ENCODE measurements at places on chromosomes 7 and 10. TPM values are rescaled to one million over a fixed set of nuclear protein-coding genes. Genes with fewer than 3 reads are reported as not detected.
A peak's percentile ranks its signal among the peaks of the same experiment; 100 is the strongest.

Gene CYP26C1
- not detected for total RNA-seq

DNA sequence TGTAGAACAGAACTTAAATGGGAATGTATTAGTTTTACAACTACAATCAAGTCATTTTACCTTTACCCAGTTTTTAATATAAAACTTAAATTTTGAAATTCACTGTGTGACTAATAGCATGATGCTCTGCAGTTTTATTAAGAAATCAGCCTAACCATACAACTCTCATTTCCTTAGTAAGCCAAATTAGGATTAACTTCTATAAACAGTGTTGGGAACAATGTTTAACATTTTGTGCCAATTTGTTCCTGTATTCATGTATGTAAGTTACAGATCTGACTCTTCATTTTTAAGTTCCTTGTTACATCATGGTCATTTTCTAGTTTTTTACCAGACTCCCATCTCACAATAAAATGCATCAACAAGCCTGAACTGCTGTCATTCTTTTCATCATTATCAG is 209.8 kb downstream of the ZEB1 start:
- no peak for DNase-seq

Gene ABCC2
- 0.94 TPM for total RNA-seq

Gene CAMK2B
- 75.8 TPM for total RNA-seq

Gene KDM7A
- 9.0 TPM for total RNA-seq

DNA sequence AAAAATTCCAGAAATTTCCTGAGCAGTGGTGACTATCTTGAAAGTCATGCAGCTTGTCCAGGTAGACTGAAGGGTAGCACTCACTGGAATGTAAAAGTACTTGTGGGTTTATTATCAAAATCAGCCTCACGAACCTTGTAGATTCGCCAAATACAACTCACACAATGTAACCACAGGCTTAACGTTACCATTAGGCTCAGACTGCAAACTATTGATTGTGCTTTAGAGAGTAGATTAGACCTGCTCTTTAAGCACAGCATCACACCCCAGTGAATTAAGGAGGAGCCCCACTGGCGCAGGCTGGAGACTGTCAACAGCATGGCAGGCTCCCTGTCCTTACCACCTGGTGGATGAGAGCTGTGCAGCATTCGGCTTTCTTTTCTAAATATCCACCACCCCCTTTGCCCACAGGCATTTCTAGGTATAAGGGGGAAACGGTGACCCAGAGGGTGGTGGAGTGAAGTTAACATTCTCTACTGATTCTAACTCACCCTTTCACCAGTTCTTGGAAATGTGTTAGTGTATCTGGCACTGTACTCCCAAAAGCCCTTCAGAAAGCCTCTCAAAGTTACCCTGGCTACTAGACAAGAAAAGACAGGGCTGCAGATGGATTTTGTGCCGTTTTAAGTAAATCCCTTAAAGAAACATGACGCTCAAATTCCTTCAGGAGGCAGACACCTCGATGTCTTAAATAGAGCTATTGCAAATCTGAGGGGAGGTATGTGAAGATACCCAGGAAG is 56.6 kb downstream of the GSDME start:
- no peak for DNase-seq

Gene RELN
- total RNA-seq = 3.3 TPM

DNA sequence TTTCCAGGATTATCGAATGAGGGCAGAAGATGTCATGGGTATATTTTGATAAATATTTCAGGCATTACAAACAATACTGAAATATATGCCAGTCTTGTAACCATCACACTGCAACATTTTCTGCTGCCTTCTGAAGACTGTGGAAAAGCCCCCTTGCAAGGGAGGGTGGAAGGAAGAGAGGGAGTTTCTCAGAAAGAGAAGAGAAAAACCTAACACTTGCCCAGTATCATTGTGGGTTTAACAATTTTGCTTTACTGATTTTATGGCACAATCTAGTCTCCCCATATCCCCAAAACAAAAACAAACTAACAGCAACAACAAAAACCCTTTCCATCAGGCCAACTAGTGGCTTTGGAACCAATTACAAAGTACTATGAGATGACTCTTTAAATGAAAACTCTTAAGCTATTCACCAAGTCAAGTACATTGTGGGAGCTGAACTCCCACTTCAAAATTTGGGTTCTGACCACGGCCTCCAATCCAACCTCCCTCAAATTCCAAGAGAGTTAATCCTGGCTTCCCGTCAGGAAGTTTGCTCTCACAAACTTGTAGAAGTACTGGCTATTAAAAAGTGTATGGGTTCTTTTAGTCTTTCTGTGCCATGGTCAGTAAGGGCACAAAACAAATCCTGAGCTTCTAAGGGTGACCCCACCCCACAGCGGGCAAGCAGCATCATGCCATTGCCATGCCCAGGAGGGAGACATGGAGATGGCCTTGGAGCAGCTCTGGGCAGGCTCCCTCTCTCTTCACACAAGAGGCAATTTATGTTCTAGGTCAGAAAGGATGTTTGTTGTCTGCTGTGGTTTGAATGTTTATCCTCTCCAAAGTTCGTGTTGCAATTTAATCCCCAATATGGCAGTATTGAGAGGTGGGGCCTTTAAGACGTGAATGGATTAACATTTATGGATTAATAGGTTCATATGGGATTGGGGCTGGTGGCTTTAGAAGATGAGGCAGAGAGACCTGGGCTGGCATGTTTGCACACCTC is 96.3 kb downstream of the JAZF1 start:
- DNase-seq = no peak

DNA sequence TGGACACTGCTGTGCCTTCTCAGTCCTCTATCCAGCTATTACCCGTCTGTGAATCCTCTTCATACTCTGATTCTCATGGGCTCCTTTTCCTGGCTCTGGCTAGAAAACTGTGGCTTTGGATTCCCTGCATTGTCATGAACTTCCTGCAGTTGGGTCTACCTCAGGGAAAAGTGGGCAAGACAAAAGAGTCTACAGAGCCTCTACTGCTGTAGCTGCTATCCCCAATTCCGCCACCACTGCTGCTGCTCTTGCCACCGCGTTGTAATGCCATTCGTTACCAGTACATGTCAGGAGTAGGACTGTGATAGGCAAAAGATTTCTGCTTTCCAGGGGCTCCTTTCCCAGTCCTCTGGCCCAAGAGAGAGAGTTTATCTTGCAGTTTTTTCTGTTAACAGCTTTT is 23.9 kb upstream of the PPP1R17 start:
- DNase-seq = no peak

DNA sequence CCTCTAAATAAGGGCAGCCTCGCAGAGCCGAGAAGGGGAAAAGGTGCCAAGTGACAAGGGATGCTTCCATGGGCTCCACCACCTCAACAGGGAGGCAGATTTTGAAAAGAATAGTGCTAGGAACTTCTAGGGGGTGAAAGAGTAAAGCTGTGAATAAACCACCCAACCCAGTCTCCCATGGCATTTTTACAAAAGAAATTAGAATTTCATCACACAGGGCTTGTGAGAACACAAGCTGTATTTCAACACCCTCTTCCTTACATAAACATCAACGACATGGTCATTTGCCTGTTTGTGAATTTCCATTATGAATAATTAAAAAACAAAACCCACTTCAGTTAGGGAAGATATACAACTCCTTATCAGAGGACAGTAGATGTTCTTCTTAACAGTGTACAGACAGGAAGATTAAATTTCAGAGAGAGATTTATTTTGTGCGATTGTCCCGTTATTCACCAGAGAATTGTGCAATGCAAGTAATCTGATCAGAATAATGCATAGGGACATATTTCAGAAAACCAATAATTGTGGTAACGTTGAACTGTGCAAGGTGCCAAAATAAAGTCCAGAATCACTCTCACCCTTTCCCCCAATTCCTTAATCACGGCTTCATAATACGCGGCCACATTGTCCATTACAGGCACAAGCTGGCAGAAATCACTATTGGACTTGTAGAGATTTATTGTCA is 207.8 kb upstream of the MGMT start:
- no peak for DNase-seq

DNA sequence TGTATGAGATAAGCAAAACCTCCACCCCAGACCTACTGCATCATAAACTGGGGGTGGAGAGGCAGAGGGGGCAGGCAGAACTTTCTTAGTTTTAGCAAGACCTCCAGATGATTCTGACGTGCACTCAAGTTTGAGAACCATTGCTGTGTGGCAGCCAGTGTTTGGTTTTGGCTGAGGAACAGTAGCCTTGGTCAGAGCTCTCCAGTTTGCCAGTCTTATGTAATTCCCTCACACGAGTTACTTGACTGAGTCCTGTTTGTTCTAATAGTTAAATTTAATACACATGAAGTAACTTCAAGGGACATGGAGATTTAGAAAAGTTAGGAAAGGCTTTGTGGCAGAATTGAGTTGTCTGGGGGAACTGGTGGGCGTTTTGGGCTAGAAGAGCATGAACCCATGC is 38.5 kb downstream of the GARS1 start:
- DNase-seq = no peak

GRCh38 chr7:11486271-11486670 is 345.7 kb downstream of the THSD7A start:
- no peak for DNase-seq

DNA sequence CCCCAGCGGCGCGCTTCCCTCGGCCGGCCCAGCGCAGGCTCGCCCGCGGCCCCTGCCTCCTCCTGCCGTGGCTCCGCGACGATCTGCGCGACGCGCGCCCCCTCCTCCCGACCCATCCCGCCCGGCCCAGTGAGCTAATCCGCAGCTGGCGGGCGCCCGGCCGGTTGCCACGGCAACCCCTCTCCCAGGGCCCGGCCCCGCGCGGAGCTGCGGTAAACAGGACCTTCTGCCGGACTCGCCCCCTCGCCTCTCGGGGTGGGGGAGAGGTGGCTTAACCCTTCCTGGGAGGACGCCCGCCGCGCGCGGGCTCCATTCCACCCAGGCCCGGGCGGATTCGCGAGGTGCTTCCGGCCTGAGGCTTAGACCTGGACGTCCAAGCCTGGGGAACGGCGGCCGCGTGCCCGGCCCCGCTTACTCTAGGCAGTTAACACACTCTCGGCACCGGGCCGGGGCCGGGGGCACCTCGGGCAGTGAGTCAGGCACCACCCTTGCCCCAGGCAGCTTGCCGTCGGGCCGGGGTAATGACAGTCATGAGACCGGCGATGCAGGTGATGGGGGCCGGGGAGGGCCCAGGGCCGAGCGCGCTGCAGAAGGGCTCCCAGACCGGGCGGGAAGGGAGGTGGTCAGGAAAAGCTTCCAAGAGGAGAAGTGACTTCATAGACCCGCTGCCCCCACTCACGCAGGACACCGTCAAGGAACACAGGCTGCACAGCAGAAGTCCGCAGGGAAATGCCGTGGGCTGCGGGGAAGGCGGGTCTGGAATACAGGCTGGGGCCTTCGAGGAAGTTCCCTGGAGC is at the start of gene DENND2A:
Gene DENND2A (minus strand): TSS at position 87 of the 797 bp plus-strand sequence. CDS start 38,416 bp downstream, outside the sequence.
- DNase-seq = peak; percentile 81

Gene TDRD1
- 1.0 TPM for total RNA-seq

- DNase-seq = no peak
Observed at GRCh38 chr7:134070673-134071072, 56.5 kb upstream of the LRGUK start.

- DNase-seq = no peak
Observed at GRCh38 chr10:112230325-112230988, 46.9 kb upstream of the GPAM start.

GRCh38 chr10:131930586-131931330 is 29.9 kb downstream of the PPP2R2D start:
- DNase-seq = no peak

Gene EFCAB10
- total RNA-seq = not detected

DNA sequence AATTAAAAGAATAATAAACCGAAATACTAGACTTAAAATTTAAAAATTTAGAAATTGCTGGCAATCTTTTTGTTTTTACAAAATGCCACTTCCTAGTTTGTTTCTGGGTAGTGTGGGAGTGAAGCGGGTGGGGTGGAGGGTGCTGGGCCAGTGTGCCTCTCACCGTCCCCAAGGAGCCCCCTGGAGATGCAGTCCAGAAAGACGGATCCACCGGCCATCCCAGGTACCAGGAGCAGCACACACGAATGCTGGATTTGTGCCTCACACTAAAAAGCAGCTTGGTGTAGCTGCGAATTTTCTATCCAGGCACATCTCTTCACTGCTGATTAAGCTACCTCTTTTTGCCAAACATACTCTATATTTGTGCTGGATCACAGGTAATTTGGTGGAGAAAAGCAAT is 618.1 kb downstream of the DNAJB6 start:
- no peak for DNase-seq

GRCh38 chr10:97532935-97533671 is 34.4 kb downstream of the UBTD1 start:
- no peak for DNase-seq

GRCh38 chr10:78291722-78292121 is 258.1 kb downstream of the RPS24 start:
- DNase-seq = no peak

DNA sequence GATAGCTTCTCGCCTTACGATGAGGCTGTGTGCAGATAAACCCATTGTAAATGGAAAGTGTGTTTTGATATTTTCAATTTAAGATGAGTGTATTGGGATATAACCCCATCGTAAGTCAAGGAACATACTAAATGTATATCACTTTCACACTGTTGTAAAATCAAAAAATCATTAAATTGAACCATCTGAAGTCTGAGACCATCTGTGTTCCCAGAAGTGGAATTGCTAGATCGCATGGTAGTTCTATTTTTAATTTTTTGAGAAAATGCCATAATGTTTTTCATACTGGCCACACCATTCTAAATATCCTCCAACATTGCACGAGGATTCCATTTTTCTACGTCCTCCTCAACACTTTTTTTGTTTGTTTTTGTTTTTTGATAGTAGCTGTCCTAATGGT is 209.1 kb upstream of the MTPN start:
- no peak for DNase-seq

Gene FOXP2
- total RNA-seq = 2.4 TPM

DNA sequence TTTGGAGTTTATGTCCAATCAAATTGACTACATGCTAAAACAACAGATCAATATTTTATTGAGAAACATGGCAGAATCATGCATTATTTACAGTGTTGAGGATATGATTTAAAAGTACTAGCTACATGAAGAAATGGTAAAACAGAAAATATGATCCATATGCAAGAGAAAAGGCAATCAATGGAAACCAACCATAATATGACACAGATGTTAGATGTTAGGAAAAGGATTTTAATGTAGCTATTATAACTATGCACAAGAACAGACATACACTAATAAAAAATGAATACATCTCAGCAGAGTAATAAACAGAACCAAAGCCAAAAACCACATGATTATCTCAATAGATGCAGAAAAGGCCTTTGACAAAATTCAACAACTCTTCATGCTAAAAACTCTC is 166.2 kb upstream of the CACNA2D1 start:
- no peak for DNase-seq

DNA sequence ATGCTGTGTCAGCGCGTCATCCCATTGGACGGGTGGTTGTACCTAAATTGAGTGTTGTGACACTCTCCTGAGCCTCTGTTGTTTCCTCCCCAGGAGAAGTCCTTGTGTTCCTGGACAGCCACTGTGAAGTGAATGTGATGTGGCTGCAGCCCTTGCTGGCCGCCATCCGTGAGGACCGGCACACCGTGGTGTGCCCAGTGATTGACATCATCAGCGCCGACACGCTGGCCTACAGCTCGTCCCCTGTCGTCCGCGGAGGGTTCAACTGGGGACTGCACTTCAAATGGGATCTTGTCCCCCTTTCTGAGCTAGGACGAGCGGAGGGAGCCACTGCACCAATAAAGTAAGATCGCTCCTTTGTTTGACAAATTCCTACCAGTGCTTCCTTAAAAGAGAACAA is 82.5 kb downstream of the GALNT11 start:
- DNase-seq = no peak

Gene RAPGEF5
- total RNA-seq = 15.9 TPM

- DNase-seq = no peak
Observed at GRCh38 chr10:114753126-114753525, 68.5 kb upstream of the FHIP2A start.

Gene RPP38
- 9.1 TPM for total RNA-seq

- DNase-seq = peak; percentile 68
Observed at GRCh38 chr10:3887885-3888476, 103.0 kb upstream of the KLF6 start.

Gene GALNT17
- 2.4 TPM for total RNA-seq

Gene ACTL6B
- not detected for total RNA-seq
